CD4-positive, alpha-beta T cell (primary cell): ENCODE measurements at places on chromosomes 13 and 19.
A peak's percentile ranks its signal among the peaks of the same experiment; 100 is the strongest.

DNA sequence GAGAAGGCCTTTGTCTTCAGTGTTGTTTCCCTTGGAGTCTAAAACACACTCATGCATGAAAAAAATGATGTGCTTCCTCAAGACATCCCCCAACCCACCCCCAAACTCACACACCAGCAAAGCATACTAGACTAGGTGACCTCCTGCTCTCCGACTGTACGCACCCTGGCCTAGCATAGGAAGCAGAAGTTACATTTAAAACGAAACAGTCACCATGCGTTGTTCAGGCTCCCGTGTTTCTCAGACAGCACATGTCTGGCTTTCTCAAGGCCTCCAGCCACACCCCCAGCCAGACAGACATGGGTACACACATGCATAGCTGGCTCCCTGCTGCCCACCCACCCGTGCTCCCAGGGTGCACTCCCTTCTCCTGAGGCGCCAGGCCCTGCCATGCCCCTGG, 28.7 kb upstream of the C1QTNF9 start:
- DNase-seq, result no peak

GRCh38 chr13:100350601-100351000, 238.0 kb downstream of the GGACT start:
- no peak for DNase-seq

GRCh38 chr19:51714848-51715247, 8.9 kb downstream of the HAS1 start:
- no peak for DNase-seq

- DNase-seq, result peak; percentile 49
Observed at GRCh38 chr13:26482451-26483197, 74.9 kb upstream of the WASF3 start.

GRCh38 chr13:26458196-26458749, 99.2 kb upstream of the WASF3 start:
- no peak for DNase-seq

DNA sequence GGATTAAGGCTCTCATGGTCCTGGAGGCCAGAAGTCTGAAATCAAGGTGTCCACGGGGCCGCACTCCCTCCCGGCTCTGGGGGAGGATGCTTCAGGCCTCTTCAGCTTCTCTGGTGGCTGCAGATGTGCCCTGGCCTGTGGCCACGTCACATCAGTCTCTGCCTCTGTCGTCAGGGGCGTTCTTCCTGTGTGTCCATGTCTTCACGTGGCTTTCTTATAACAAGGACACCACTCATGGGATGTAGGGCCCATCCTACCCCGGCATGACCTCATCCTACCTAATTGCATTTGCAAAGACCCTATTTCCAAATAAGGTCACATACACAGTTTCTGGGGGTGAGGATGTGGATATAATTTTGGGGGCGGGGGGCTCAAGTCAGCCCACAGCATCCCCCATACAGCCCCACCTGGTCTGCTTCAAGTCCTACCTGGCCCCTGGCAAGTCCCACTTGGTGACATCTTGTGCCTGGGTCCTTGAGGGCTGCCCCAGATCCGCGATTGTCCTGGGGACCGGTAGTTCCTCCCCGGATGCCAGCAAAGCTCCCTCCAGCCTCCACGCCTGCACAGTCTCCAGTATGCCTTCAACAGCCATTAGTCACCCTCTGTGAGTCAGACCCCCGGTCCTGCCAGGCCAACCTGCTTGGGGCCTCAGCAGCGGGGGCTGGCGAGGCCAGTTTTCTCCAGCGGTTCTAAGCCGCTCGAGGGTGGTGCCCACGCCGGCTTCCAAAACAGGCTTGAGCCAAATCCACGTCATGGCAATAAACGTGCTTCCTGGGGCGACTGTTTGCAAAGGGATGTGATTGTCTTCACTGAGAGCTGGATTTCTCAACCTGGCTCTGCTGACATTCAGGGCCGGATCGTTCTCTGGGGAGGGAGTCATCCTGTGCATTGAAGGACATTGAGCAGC, 32.2 kb downstream of the MYO9B start:
- no peak for DNase-seq

DNA sequence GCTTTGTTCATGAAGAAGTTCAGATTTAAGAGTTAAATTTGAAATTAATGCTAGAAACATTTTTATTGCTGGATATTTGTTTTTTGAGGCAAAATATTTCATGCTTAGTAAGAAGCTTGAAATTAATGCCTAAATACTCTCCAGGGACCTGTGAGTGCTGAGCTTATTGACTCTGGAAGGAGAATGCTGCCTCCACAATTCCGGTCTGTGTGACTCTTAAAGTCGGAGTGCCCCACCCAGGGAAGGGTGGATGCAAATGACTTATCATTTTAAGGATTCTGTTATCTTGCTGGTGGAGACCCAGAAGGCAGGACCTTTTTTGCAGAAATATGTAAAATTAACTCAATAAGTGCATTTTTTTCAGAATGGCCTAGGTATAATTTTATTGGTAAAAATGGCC, 143.8 kb upstream of the RXFP2 start:
- DNase-seq, result no peak

DNA sequence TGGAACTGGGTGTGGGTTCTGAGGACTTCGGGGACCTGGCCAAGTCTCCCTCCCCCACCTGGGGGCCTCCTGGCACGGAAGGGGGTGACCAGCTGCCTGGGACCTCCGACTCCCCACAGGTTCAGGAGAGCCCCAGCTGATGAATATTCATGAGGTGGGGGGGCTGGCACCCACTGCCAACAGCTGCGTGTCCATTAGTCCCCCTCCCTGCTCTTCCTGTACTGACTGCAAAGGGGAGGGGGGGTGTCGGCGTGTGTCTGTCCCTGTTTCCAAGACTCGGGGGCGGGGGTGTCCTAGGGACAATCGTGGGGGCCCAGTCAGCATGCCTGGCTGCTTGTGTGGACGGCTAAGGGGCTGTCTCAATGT, 10.6 kb upstream of the NFIX start:
- DNase-seq, result no peak

DNA sequence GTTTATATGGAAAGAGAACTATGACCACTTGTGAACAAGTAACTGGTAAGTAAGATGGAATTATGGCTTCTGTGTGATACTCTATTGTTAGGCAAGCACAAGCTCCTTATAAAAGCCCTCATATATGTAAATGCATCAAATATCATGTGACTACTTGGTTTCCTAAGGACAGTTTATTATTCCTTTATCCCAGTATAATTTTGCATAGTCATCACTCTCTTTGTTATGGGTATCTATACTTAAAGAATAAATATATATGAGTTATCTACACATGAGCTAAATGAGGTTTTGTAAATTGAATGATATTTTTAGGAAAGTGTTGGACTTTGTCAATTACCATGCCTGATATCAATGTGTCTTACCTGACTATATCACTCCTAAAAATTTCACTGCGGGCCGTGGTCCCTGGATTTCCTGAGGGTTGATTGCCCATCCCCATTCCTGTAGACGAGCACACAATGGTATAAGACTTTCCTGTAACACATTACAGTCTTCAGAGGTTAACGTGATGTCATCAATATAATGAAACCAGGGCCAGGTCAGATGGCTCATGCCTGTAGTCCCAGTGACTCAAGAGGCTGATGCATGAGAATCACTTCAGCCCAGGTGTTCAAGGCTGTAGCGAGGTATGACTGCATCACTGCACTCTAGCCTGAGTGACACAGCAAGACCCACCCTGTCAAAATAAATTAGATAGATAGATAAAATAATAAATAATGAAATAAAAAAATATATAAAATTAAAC, 20.7 kb downstream of the ZNF844 start:
- no peak for DNase-seq

DNA sequence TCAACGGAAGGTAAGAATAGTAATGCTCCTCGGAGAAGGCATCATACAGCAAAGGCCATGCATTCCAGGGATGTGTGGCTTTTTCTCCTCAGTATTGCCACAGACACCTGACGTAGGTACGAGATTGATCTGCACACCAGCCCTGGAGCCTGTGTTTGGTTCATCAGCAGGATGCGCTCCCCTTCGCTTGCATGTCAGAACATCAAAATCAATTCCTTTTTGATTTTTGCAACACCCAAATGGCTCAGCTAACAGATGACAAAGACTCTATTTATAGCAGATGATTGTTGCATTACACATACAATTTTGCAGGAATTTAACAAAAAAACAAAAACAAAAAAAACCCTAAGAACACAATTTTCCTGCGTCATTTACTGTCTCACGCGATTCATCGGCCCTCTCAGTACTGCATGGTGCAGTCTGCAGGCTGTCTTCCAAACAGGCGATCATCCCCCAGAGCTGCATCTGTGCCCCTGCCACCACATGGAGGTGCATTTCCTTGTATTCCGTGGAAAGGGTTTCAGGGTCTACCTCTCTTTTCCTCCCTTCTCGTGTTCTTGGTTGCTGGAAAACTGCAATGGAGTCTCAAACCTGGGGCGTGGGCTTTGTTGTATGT, 207.3 kb downstream of the TEX29 start:
- no peak for DNase-seq

GRCh38 chr13:111319998-111320911, at the start of gene TEX29:
Gene TEX29 (plus strand): TSS chr13:111320642. CDS start chr13:111320891, 249 bp downstream.
- no peak for DNase-seq

DNA sequence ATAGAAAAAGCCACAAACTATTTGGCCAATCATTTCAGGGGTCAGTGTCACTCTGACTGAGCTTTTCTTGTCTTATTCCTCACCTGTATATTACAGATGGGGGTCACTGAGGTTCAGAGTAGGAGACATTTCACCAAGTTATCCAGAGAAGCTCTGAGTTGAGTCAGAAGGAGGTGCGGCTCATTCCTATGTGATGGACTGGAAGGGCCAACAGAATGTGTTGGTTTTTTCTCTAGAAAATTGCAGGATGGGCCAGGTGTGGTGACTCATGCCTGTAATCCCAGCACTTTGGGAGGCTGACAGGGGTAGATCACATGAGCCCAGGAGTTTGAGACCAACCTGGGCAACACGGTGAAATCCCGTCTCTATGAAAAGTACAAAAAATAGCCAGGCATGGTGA, 24.5 kb upstream of the ZNF83 start:
- no peak for DNase-seq

DNA sequence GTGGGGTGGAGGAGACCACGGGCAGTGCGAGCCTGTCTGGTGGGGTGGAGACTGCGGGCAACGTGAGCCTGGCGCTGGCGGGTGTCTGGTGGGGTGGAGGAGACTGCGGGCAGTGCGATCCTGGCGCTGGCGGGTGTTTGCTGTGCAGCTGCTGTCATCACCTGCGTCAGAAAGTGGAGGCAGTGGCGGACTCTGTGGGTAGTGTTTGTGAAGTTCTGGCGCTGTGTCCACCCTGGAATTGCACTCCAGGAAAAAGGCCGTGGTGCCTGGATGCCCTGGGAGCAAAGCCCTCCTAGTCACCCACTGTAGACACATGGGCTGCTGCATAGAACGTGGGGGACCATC, 6.2 kb downstream of the TEX29 start:
- DNase-seq, result no peak

DNA sequence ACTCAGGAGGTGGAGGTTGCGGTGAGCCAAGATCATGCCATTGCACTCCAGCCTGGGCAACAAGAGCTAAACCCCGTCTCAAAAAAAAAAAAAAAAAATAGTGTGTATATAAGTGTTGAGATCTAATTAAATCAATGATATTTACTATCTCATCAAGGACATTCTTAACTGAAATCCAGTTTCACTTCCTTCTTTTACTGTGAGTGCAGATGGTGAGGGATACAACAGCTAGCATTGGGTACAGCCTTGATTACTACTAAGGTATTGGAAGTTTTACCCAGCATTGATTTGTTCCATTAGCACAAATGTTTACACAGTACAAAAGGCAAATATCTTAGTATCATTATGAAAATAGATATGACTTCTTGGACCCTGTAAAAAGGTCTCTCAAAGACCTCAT, 546.6 kb downstream of the KCTD12 start:
- DNase-seq, result no peak

- DNase-seq, result peak; percentile 42
Observed at GRCh38 chr19:13181747-13182388, 31.7 kb downstream of the IER2 start.

GRCh38 chr13:75993823-75994222, 357.7 kb downstream of the LMO7 start:
- no peak for DNase-seq

DNA sequence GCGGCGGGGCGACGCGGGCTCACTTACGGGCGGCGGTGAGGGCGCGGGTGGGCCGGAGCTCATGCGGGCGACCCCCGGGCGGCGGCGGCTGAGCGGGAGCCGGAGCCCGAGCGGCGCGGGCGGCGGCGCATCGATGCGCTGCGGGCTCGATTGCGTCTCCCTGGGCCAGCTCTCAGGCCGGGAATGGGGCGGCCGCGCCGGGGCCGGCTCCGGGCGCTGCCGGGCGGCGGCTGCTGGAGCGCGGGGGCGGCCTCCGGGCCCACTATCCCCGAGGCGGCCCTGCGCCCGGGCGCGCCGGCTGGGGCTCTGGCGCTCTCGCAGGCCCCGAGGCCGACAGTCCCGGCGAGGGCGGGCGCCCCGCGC, 1.4 kb upstream of the TSHZ3 start:
- DNase-seq, result no peak

- DNase-seq, result no peak
Observed at GRCh38 chr13:43676320-43676719, 110.5 kb downstream of the ENOX1 start.

GRCh38 chr13:38618336-38618735, 68.5 kb upstream of the FREM2 start:
- no peak for DNase-seq

GRCh38 chr19:11749751-11750150, 11.0 kb upstream of the ZNF823 start:
- DNase-seq, result no peak

- no peak for DNase-seq
Observed at GRCh38 chr13:39037410-39037879, 444 bp downstream of the PROSER1 start.

DNA sequence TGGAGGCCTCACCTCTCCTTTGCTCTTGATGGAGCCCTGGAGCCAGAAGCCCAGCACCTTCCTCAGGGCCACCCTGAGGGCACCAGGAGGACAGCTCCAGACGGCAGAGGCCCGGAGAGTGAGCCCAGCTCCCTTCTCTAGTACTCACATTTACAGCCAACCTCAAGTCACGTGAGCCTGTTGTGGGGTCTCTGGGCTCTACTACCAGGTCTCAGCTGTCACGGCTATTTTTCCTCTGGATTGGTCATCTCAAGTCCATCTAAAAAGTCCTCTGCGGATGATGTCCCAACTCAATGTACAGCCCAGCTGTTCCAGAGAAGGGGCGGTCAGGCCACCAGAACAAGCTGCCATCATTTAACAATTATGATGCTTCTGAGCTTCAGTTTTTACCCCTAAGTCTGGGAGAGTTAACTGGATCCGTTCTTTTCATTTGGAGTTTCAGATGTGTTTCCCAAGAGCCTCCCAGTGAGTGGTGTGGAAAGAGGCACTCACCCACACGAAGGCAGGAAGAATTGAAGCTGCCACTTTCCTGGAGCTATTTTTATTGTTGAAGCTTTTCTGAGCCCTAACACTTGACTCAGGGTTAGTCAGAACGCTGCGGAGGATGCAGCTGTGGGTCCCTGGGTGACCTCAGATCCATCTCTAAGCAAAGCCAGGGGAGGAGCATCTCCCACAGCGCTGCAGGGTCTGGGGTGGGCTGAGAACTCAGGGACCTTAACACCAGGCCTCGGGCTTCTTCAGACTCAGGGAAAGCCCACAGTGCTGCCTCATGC, 143.5 kb upstream of the UBL3 start:
- no peak for DNase-seq

- no peak for DNase-seq
Observed at GRCh38 chr13:75804054-75804453, 167.9 kb downstream of the LMO7 start.

GRCh38 chr13:51252954-51253532, 30.8 kb downstream of the FAM124A start:
- no peak for DNase-seq

- DNase-seq, result no peak
Observed at GRCh38 chr19:29623726-29624488, 17.8 kb downstream of the POP4 start.

GRCh38 chr19:18493440-18494266, 28.2 kb downstream of the ELL start:
- no peak for DNase-seq

GRCh38 chr19:46082728-46083050, 41.8 kb downstream of the IGFL3 start:
- DNase-seq, result no peak
